AG04450 (cell line): ENCODE measurements at places on chromosomes 3 and 15.

DNA sequence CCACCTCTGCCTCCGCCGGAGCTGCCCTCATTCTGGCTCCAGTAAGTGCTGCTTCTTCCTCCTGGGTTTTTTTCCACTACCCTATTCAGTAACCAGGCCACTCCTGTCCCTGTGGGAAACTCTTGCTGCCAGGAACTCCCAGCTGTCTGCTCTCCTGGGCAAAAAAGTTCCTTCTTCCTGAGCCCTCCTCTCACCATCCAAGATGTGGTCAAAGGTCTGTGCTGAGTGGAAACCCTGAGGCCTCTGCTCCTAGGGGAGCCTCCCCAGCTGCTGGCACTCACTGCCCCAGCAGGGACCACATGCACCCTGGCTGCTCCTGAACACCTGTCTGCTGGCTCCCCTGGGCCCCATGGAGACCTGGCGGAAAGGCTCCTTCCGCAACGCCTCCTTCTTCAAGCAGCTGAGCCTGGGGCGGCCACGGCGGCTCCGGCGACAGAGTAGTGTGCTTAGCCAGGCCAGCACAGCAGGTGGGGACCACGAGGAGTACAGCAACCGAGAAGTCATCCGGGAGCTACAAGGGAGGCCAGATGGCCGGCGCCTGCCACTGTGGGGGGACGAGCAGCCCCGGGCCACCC lies 454 bp downstream of the C15orf62 start:
- DNase-seq, result no peak

GRCh38 chr3:90128391-90128790 lies 1021.0 kb downstream of the EPHA3 start:
- DNase-seq, result no peak

GRCh38 chr3:98049271-98049670 lies 14.2 kb upstream of the GABRR3 start:
- DNase-seq, result no peak

GRCh38 chr3:126130081-126130855 lies 46.3 kb upstream of the SLC41A3 start:
- no peak for DNase-seq

DNA sequence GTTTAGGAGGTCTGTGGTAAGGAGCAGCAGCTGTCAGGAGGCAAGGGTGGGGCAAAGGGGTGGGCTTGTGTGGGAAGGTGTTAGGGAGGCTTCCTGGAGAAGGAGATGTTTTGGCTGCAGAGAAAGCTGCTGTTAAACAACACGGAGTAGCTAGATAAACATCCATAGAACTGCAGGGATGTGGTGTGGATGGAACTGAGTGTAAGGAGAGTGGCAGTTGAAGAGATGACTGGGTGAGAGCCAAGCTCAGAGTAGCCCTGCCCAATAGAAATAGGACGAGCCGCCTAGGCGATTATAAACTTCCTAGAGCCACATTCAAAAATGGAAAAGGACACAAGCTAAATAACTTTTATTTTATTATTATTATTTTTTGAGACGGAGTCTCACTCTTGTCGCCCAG lies 19.9 kb downstream of the RPLP1 start:
- DNase-seq, result no peak

- DNase-seq, result no peak
These were observed at the start of gene ADAMTSL3 for GRCh38 chr15:83653639-83654378. Gene ADAMTSL3 (plus strand): TSS chr15:83654123. CDS start chr15:83655762, 1,639 bp downstream.

DNA sequence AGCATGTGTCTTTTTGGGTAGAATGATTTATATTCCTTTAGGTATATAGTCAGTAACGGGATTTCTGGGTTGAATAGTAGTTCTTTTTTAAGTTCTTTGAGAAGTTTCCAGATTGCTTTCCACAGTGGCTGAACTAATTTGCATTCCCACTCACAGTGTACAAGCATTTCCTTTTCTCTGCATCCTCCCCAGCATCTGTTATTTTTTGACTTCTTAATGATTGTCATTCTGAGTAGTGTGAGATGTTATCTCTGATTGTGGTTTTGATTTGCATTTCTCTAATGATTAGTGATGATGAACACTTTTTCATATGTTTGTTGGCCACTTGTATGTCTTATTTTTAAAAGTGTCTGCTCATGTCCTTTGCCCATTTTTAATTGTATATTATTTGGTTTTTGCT lies 337.6 kb downstream of the EFHB start:
- no peak for DNase-seq

GRCh38 chr3:45347315-45348000 lies 40.9 kb upstream of the LARS2 start:
- DNase-seq, result no peak

- no peak for DNase-seq
These were observed 5.3 kb downstream of the IGF1R start for GRCh38 chr15:98653686-98654085.

GRCh38 chr3:1583044-1583443 lies 490.2 kb downstream of the CNTN6 start:
- DNase-seq, result no peak

DNA sequence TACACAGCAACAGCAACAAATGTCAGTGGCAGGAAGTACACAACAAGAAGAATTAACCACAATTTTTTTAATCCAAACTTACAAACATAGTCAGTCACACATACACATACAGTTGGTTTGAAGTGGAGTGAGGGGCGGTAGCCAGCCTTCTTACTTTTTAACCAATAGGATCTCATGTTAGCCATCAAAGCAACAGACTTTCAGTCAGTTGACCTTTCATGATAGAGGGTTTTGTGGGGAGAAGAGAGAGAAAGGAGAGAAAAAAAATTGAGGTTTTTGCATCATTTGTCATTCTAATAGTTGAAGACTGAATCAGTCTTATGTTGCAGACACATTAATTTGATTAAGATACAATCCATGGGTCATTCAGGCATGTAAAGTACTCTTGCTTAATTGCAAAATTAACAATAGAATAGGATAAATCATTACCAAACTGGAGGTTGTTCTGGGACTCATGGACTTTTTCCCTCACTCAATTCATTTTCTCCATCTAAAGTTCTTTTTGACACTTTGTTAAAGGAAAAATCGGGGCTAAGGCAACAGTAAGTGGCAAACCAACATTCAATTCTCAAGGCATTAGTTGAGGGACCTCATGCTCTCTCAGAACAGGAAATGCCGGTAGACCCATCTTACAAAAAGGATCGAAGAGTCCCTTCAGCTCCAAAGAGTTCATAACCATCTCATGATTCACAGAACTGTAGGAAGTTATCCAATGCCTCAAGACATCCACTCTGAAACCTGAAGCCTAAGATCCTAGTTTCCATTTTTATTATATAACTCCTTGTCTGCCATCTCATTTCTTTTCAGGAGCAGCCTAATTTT lies 159.5 kb upstream of the LPP start:
- DNase-seq, result peak; percentile 4

DNA sequence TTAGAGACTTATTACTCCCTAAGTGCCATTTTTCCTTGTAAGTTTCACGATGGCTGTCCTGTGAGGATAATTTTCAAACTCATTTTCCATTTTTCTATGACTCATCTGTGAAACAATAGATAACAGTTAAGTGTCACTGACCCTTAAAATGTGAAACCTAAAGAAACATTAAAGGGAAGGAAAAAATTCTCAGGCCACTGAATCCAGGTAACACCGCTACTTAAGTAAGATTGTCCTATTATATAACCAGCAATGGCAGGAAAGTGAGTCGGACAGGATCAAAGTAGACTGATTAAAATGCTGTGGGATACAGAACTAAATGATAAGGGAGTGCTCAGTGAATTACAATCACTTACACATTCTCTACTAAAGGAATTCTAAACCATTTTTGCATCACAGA lies 12.4 kb downstream of the PLD1 start:
- DNase-seq, result no peak

GRCh38 chr15:73000293-73000692 lies 52.0 kb upstream of the NEO1 start:
- no peak for DNase-seq

- no peak for DNase-seq
These were observed 302.5 kb downstream of the ZNF621 start for GRCh38 chr3:40827226-40827625.

- DNase-seq, result no peak
These were observed 224.3 kb downstream of the CDIN1 start for GRCh38 chr15:36803773-36804172.

GRCh38 chr3:176431991-176432390 lies 765.3 kb downstream of the TBL1XR1 start:
- no peak for DNase-seq

DNA sequence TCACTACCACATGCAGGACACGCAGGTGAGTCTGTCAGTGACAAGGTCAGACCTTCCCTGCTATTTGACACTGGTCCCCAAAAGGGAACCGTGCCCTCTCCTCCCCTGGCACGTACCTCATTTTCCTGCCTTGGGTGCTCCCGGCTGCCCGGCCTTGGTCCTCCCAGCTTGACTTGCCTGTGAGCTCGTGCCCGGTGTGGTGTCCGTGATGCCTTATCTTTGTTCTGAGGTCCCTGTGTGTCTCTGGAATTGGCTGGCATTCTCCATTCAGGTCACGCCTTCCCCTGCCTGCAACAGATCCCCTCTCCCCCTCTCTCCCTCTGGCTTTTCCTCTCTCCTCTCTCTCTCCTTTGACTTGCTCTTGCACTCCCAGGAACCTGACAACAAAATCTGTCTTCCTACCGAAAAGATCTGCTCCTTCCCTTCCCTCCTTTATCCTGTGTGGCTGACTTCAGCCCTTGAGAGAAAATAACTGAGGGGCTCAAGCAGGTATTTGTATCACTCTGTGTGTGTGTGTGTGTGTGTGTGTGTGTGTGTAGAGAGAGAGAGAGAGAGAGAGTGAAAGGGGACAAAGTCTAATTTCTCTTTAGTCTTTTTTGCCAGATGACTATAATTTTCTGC lies at the start of gene MASP1:
TSS of gene MASP1 (minus strand) at position 226 of the 621 bp plus-strand sequence. CDS start at position 121, 105 bp downstream.
- DNase-seq, result no peak

GRCh38 chr15:58404722-58405121 lies 27.1 kb upstream of the LIPC start:
- DNase-seq, result no peak

GRCh38 chr3:102830415-102830814 lies 395.6 kb downstream of the ZPLD1 start:
- no peak for DNase-seq

DNA sequence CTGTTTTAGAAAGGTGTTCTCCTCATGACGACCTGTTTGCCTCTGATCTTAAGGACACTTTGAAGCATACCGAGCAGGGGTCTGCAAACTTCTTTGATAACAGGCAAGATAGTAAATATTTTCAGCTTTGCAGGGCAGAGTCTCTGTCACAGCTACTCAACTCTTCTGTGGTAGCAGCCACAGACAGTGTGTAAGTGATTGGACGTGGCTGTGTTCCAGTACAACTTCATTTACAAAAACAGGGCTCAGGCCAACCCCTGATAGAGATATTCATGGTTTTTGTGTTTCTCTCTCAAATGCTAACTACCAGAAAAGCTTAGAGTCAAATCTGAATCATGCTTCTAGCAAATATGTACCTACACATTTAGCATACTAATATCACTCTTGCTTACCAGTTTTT lies 51.5 kb downstream of the TGFBR2 start:
- no peak for DNase-seq

GRCh38 chr3:4816718-4817117 lies 162.5 kb upstream of the BHLHE40 start:
- DNase-seq, result no peak

GRCh38 chr3:99765042-99765942 lies 52.4 kb upstream of the CMSS1 start:
- peak; percentile 18 for DNase-seq

- DNase-seq, result no peak
These were observed 463.1 kb upstream of the GOLIM4 start for GRCh38 chr3:168558728-168559411.

GRCh38 chr15:39320355-39320754 lies 260.5 kb upstream of the THBS1 start:
- no peak for DNase-seq

DNA sequence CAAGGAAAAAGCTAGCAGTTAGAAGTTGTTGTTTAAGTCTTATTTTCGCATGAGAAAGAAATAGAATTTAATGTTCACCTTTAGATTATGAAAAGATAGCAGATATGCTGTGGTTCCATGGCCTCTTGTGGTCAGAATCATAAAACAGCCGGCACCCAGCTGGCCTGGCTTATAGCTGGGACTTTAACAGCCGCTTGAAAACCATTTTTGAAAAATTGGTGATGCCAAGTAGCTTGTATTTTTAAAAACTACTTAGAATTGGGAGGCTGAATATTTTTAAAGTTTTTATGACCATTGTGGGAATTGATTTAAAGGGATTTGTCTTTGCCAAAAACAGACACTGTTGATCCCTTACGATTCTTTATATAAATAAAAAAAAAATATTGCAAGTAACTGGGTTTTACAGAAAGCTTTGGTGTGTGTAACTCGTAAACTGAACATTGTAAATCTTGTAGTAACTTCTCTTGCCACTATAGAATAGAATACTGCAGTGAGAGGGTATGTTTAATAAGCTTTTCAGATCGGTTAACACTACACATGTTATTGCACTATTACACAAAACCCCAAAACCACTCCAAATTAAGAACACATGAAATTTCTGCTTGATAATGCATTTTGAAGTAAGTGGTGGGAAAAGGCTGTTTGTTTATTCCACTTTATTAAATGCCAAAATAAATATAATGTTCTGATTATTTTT lies 6.6 kb downstream of the ARRDC4 start:
- DNase-seq, result no peak

DNA sequence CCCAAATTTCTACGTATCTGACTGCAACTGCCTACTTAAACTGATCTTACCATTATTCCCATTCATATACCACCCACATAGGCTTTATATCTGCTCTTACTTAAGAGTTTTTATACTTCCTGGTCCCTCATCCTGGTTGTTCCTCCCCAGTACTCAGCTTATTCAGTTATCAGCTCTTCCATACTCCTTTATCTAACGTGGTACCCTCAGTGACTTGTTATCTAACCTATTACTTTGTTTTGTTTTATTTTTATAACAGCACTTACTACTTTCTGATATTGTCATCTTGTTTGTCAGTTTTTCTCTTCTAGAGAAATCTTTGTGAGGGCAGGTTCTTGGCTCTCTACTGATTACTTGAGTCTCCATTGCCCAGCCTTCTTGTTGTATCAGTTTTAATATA lies 100.6 kb downstream of the ZNF609 start:
- DNase-seq, result no peak

DNA sequence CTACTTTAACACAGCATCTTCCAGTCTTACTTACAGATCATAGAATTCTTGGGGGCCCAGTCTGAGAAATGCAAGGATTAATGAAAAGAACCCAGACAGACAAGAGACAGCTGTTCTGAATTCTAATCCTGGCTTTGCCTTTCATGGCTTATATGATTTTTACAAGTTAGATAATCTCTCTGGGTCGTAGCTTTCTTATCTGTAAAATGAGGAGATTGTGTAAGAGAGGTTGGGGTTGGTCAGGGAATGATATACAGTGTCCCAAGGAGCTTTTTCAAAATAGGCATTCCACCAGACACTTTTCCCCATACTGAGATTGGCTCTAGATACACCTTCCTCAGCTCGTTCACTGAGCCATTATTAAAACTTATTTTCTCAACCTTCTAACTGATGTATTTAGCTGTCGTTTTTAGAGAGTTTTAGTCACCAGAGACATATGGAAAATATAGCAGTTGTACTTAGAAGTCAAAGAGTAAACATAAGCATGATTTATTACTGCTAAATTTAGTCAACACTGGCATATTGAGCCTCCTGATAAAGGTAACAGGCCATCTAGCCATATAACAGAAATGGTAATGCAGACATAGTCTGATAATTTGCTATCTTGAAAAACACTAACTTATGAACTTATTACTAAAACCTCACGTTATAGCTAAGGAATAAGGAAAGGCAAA lies 163.0 kb upstream of the MLF1 start:
- DNase-seq, result no peak
